ENCODE measurements at places on chromosomes 16 and 17. TPM values are rescaled to one million over a fixed set of nuclear protein-coding genes. Genes with fewer than 3 reads are reported as not detected.
A peak's percentile ranks its signal among the peaks of the same experiment; 100 is the strongest.

- no peak overlapping the region for H3K27ac ChIP-seq
- DNase-seq = no peak
- no peaks in the 10 kb centered on the region for H3K27me3 ChIP-seq
- no peak overlapping the region for H3K4me3 ChIP-seq
- H3K4me1 ChIP-seq = peaks cover 17% of the 10 kb centered on the region
Observed at GRCh38 chr17:50303051-50303450, 28.8 kb downstream of the TMEM92 start.

GRCh38 chr16:31138621-31139578, 3.4 kb upstream of the PRSS8 start:
- H3K36me3 ChIP-seq = no peaks in the 10 kb centered on the region
- H3K27ac ChIP-seq = peak overlapping the region; percentile 94
- peak; percentile 64 for DNase-seq

- no peak for DNase-seq
- H3K36me3 ChIP-seq = no peaks in the 10 kb centered on the region
- H3K27me3 ChIP-seq = no peaks in the 10 kb centered on the region
Observed at GRCh38 chr16:88815901-88816589, 4.3 kb upstream of the APRT start.

DNA sequence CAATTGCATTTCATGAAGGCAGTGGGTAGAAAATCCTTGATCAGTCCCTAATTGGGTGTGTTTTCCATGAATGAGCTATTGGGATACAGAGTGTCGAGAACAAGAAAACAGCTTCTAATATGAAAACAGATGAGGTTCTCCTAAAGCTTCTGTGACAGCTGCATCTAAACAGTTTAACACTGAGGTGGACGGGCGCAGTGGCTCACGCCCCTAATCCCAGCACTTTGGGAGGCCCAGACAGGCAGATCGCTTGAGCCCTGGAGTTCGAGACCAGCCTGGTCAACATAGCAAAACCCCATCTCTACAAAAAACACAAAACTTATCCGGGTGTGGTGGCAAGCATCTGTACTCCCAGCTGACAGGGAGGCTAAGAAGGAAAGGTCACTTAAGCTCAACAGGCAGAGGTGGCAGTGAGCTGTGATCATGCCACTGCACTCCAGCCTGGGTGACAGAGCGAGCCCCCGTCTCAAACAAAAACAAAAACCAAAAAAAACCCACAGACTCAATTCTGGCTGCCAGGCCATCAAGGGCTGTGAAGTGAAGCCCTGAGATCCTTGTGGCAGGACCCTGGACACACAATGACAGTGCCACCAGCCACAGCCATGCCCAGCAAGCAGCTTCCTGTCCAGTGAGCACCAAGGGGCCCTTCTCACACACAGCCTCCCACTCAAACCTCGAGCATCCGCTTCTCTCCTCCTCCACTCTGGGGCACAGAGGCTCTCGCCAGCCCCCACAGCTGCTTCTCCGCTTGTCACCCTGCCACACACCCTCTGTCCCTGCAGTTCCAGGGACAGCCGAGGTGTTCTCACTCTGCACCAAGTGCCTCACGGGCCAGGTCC, 44.0 kb downstream of the ANKRD11 start:
- no peak for DNase-seq
- no peaks in the 10 kb centered on the region for H3K27me3 ChIP-seq
- H3K27ac ChIP-seq = no peak overlapping the region
- no peak overlapping the region for H3K4me3 ChIP-seq
- H3K4me1 ChIP-seq = peaks cover 79% of the 10 kb centered on the region
- H3K36me3 ChIP-seq = no peaks in the 10 kb centered on the region

DNA sequence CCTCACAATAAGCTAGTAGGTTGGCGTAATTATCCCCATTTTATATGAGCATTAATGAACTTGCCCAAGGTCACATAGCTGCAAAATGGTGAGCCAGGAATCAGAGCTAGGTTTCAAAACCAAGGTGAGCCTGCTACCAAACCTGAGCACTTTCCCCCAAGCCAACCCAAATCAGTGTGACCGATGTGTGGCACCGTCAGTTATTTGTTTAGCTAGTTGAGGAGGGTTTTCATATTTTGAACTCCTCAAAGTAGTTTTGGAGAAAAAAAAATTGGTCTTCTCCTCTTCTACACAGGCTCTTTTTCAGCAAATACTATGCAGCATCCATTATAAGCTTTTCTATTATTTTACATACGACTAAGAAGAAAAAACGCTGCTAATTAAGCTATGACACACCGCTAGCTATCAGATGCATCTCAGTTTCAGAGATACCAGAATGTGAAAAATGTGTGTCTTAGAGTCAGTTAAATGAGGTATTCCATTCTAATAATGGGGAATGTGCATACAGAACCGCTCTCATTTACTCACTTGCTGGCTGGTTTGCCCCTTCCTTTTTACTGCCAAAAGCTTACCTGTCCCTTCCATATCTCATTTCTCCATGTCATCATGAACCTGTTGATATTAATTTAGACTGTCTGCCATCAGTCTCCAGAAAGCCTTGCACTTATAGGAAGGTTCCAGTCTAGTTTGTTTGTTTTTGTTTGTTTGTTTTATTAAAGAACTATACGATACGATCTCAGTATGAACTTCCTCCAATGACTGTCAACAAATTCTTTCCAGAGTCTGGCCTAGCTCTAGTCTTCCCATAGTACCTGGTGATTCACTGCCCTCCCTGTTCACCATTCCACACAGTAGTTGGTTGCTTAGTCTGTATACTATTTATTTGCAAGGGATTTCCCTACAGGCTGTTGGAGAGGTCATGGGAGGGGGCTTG, 2.2 kb upstream of the TBX4 start:
- DNase-seq = no peak
- peaks cover 23% of the 10 kb centered on the region for H3K27me3 ChIP-seq
- no peak overlapping the region for H3K4me3 ChIP-seq
- peaks cover 9% of the 10 kb centered on the region for H3K4me1 ChIP-seq
- H3K27ac ChIP-seq = no peak overlapping the region

DNA sequence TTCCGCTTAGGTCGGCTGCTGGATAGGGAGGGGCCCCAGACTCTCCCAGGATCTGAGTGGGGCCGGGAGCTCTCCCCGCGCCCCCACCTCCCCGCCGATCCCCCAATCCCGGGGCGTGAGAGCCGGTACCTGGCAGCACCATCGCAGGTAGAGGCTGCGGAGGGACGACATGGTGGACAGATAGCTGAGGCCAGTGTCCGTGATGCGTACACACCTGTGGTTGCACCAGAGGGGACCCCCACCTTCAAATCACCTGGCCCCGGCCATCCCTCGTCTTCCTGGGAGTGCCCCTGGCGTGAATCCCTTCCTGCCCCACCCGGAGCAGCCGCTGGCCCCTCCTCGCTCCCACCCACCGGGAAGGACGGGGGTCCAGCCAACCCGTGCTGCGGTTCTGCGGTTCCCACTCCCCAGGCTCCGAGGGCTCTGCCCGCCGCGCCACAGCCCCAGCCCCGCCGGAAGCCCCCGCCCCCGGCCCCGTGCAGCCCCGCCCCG, 4.7 kb upstream of the WDR24 start:
- H3K4me3 ChIP-seq = peak overlapping the region; percentile 30
- H3K27ac ChIP-seq = no peak overlapping the region
- H3K4me1 ChIP-seq = peaks cover 13% of the 10 kb centered on the region
- no peaks in the 10 kb centered on the region for H3K36me3 ChIP-seq

- no peaks in the 10 kb centered on the region for H3K36me3 ChIP-seq
- DNase-seq = no peak
- no peak overlapping the region for H3K4me3 ChIP-seq
- no peaks in the 10 kb centered on the region for H3K27me3 ChIP-seq
- H3K27ac ChIP-seq = no peak overlapping the region
- H3K4me1 ChIP-seq = no peaks in the 10 kb centered on the region
Observed at GRCh38 chr17:6380915-6381438, 53.9 kb downstream of the AIPL1 start.

GRCh38 chr17:42969001-42969581, 4.8 kb upstream of the AARSD1 start:
- no peaks in the 10 kb centered on the region for H3K4me1 ChIP-seq
- no peak for DNase-seq
- H3K27me3 ChIP-seq = no peaks in the 10 kb centered on the region
- H3K4me3 ChIP-seq = no peak overlapping the region
- no peak overlapping the region for H3K27ac ChIP-seq
- H3K36me3 ChIP-seq = no peaks in the 10 kb centered on the region

- no peaks in the 10 kb centered on the region for H3K36me3 ChIP-seq
- DNase-seq = no peak
- no peak overlapping the region for H3K4me3 ChIP-seq
Observed at GRCh38 chr17:81317961-81318605, 23.0 kb upstream of the SLC38A10 start.

DNA sequence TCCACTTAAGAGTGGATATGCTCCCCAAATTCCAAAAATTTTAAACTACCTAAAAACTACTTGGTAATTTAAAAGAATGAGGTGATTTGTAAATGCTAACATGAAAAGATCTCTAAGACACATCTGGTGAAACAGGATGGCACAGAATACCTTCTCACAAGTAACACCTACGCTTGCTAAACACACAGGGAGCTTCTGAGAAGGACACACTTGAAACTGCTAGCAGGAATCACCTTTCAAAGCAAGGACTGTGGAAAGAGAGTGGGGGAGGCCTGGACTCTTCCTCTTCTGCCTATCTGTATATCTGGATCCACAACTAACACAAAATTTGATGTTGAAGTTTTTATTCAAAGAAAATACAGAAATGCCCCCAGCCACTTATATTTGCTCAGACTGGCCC, 52.4 kb downstream of the CYTH1 start:
- no peak for DNase-seq
- no peaks in the 10 kb centered on the region for H3K27me3 ChIP-seq
- peaks cover 20% of the 10 kb centered on the region for H3K4me1 ChIP-seq
- H3K4me3 ChIP-seq = no peak overlapping the region
- H3K36me3 ChIP-seq = no peaks in the 10 kb centered on the region
- H3K27ac ChIP-seq = no peak overlapping the region

DNA sequence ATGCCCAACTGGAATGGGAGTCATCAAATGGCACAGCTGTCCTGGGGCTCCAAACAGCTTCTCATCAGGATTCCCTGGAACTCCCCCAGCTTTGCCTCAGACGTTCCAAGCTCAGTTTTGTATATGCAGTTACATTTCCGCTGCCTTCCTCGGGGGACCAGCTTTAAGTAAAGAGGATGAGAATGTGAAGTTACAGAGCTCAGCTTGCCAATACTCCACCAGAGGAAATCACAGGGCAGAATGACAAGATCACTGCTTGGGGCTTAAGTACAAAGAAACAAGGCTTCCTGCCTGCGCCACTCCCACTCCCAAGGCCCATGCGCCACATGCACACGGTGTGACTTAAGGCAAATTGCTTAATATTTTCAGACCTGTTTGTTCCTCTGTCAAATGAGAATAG, 272.4 kb upstream of the CDH11 start:
- no peaks in the 10 kb centered on the region for H3K27me3 ChIP-seq
- H3K36me3 ChIP-seq = no peaks in the 10 kb centered on the region
- H3K4me1 ChIP-seq = no peaks in the 10 kb centered on the region
- no peak for DNase-seq
- H3K27ac ChIP-seq = no peak overlapping the region

- no peak for DNase-seq
- peaks cover 59% of the 10 kb centered on the region for H3K4me1 ChIP-seq
- H3K27ac ChIP-seq = peak overlapping the region; percentile 48
- peak overlapping the region; percentile 23 for H3K4me3 ChIP-seq
- H3K36me3 ChIP-seq = no peaks in the 10 kb centered on the region
Observed at GRCh38 chr16:55367866-55368603, 44.0 kb downstream of the IRX6 start.

DNA sequence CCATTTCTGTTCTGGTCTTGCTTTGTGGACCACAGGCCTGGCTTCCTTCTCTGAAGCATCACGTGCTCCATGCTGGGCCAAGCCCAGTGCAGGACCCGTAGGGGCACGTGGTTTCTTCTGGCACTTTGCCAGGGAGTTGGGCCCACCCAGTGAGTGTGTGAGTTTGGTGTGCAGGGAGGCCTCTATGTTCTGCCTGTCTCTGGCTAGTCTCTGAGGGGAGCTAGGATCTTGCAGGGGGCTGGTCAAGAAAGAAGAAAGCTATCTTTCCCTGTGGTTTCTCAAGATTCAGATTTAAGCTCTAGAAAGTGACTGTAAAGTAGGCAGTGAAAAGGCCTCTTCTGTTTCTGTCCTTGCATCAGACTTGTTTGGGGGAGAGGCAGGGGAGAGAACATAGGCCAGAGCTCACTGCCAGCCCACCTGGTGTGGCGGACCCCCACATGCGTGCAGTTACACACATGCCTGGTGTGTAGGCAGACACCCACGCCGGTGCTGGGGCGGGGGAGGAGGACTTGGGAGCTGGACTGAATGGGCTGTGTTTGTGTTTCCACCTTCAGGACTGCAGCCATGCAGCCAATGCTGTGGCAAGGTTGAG, 11.8 kb downstream of the LASP1 start:
- peak overlapping the region; percentile 34 for H3K4me3 ChIP-seq
- H3K27ac ChIP-seq = peak overlapping the region; percentile 70
- H3K36me3 ChIP-seq = peaks cover 19% of the 10 kb centered on the region
- H3K4me1 ChIP-seq = peaks cover 79% of the 10 kb centered on the region
- no peak for DNase-seq

- H3K27ac ChIP-seq = no peak overlapping the region
- DNase-seq = no peak
- no peaks in the 10 kb centered on the region for H3K27me3 ChIP-seq
- no peaks in the 10 kb centered on the region for H3K4me1 ChIP-seq
- no peak overlapping the region for H3K4me3 ChIP-seq
- peaks cover 3% of the 10 kb centered on the region for H3K36me3 ChIP-seq
Observed at GRCh38 chr16:49523435-49524159, 150.0 kb downstream of the C16orf78 start.

DNA sequence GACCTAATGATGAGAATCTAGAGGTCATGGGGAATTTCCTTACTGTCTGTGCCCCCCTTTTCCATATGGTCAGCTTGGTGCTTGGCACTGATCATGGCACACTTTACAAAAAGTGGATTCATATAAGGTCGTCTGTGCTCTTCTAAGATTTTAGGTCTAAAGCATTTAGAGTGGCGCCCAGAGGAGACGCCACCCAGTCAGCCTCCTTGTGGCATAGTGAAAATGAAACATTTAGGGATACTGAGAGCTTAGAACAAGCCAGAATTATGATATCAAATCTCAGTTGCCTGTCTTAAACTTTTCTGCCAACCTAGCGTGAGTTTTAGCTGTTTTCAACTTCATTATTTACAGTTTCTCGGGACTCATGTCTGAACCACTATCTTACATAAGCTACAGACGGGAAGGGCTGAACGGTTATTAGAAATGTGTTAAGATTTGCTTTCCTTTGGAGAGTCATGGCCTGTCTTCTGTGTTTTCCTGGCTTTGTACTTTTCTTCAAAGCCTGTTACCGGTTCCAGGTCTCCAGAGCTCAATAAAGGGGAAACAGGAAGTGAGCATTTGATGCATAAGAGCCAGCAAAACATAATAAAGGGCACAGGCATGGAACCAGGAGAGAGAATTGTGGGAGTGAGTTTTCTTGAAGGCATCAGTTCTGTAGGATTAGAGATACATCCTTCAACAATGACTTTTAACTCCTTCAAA, 13.7 kb downstream of the ZNRF1 start:
- peaks cover 14% of the 10 kb centered on the region for H3K4me1 ChIP-seq
- DNase-seq = no peak

CCR7 gene
- not detected for total RNA-seq

EPOP gene
- 0.54 TPM for total RNA-seq

TBC1D3H gene
- not detected for total RNA-seq

SEZ6 gene
- total RNA-seq = not detected

GFER gene
- 14.6 TPM for total RNA-seq

CORO1A gene
- 78.1 TPM for total RNA-seq

Measured in thoracic aorta (tissue), 2 donors.